ENCODE measurements at places on chromosomes 12 and 14.

DNA sequence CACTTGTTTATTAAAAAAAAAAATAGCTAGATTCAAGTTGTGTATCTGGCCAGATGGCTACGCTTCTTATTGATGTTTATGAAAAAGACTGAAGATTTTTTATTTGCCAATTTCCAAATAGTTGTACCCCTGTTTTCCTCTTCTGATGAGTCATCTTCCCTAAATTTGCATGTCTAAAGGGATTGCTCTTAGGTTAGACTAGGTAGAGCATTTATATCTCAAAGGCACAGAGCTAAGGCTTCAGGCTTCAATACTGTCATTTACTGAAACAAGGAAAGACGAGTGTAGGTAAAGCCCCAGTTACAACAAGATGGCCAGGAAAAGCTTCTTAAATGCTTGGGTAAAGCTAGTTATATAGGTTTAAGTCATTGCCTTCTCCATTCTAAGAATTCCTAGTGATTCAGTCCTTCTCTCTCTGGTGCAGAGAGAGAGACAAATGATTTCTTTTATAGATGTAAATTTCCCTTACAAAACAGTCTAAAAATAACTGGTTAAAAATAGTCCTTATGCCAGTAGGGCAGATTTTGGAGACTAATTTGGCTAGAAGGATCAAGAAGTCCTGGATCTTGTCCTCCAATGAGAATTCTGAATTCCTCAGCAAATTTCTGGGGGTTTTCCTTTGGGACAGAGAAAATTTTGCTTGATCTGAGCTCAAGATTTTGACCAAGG is 26.1 kb downstream of the LEMD3 start:
- DNase-seq: no peak

DNA sequence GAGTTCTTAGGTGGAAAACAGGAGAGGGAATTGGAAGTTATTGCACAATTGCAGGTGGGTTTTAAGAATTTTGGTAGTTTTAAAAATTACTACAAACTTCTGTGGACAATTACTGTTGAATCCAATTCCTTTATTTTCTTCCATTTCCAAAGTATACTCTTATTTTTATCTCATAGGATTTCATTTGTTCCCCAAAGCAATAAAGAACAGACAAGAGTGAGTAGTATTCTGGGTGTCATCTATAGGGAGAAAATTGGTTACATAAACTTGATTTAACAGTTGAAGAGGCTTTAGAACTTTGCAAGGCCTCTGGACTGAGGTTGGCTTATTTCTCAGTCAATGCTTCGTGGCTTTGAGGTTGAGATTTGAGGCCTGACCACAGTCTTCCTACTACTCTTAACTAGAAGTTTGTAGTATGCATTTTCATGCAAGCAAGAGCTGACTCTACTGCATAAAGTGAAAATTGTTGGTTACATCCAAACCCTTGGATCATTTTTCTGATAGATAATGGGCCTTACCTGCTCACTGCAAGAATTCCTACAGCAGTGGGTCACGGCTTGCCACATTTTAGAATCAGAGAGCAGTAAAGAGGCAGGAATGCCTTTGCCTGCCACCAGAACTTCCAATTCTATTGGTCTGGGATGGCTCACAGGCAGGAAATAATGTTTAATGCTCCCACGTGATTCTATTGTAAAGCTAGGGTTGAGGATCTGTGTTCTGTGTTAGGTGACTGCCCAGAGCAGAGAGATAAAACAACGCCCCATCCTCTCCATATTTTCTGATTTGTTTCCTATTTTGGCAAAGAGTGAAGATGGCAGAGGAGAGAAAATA is 270.5 kb downstream of the TTC6 start:
- DNase-seq: no peak

- DNase-seq: no peak
Observed at GRCh38 chr12:85516667-85517325, 236.8 kb downstream of the ALX1 start.

- no peak for DNase-seq
Observed at GRCh38 chr14:63993992-63994391, 141.2 kb downstream of the SYNE2 start.

DNA sequence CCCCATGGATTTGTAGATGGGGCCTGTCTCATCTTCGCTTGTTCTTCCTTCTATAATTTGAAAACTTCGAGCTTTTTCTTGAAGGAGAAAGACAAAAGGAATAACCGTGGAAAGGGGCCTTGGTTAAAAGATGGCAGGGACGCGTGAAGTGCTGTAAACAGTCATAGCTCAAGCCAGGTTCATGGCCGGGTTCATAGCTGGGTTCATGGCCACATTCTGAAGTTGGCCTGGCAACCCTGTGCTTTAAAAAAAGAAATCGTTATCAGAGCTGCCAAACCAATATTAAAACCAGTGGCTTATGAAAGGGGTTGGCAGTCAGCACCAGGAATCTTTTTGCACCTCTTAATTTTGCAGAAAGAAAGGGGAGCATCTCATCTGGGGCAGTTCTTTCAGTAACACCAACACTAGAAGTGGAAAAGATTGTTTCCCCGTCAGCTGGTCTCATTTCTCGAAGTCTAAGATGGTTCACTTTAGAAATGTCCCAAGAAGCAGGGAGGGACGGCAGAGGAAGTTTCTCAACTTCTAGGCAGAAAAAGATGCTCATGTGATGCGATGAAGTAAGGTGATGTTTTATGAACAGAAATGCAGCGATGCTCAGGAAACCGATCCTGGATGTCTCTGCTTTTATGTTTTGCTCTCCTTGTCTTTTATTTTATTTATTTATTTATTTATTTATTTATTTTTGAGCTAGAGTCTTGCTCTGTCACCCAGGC is 193.1 kb upstream of the TBX3 start:
- no peak for DNase-seq

DNA sequence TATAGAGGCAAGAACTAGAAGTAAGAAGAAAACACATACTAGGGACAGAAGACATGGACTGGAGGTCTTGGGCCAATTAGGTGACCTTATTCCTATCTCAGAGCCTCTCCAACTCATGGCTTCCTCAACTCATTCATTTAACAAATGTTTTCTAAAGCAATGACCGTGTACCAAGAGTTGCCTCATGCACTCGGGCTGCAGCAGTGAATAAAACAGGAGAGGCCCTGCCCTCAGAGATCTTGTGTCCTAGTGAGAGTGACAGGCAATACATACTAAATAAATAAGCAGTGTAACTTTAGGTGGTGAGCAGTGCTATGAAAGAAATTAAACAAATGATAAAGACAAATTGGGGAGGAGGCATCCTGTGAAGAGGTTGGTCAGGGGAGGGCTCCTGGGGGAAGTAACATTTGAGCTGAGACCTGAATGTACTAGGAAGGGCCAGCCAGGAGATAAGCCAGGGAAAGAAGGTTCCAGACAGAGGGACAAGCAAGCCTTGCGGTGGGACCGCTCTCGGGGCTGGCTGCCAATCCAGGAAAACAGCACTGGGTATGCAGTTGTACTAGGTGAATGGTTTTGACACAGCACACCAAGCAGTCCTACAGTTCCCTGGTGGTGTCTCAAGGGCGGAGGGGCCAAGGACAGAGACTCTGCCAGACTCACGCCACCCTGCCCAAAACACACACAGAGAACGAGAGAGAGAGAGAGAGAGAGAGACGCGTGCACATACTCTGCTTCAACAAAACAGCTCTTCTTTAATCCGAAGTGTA is 1.3 kb downstream of the NINJ2 start:
- no peak for DNase-seq

GRCh38 chr12:101670007-101670671 is 27.3 kb upstream of the CHPT1 start:
- DNase-seq: peak; percentile 8

- no peak for DNase-seq
Observed at GRCh38 chr12:76277480-76277879, 70.7 kb downstream of the BBS10 start.

- no peak for DNase-seq
Observed at GRCh38 chr14:95163132-95163531, 5.8 kb upstream of the DICER1 start.

DNA sequence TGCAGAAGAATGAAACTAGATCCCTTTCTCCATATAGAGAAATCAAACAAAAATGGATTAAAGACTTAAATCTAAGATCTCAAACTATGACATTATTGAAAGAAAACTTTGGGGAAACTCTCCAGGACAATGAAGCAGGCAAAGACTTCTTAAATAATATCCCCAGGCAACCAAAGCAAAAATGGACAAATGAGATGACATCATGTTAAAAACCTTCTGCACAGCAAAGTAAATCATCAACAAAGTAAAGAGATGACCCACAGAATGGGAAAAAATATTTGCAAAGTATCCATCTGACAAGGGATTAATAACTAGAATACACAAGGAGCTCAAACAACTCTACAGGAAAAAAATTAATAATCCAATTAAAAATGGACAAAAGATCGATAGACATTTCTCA is 101.0 kb downstream of the RALGAPA1 start:
- DNase-seq: no peak

GRCh38 chr14:32193532-32193931 is 8.3 kb upstream of the RNU6-7 start:
- no peak for DNase-seq

GRCh38 chr12:2332236-2332635 is 279.4 kb downstream of the CACNA1C start:
- no peak for DNase-seq

- DNase-seq: no peak
Observed at GRCh38 chr12:28869197-28869596, 279.9 kb upstream of the FAR2 start.

DNA sequence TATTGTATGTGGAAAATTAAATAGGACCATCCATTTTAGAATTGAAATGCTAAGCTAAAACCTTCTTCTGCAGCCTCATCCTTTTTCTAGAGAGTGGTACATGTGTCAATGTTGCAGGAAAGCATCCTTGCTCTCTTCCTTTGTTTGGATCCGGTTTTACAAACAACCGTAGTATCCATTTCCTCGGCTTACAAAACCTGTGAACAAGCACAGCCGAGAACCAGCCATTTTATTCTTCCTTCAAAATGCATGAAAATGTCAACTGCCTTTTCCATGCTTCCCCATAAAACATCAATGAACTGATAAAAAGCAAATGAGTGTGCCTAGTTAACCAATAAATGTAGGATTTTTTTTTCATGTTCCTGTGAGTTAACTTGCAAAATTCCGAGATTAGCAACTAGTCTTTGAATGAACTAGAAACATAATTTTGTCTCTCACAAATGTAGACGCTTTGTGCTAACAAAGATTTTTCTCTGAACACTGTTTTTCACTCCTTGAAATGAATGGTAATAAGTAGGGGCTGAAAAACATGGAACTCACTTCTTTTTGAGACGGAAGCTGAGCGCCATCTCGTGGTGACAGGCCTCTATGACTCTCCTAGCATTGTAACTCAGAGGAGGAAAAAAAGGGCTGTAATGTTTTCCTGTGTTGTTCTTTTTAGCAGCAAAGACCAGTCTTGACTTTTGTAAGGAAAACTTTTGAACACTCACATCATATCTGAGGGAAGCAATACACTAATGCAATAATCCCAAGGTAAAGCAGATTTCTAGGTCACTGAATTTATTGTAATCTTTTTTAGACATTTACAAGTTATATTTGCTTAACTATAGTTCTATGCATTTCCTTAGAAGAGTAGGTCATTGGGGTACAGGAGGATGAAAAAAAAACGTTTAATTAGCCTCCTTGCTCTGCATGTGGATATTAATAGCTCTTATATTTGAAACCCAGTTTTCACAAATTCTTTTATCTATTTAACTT is 157.4 kb upstream of the FOXG1 start:
- DNase-seq: no peak

GRCh38 chr14:59754256-59754655 is 116.3 kb downstream of the RTN1 start:
- DNase-seq: no peak

- DNase-seq: no peak
Observed at GRCh38 chr14:60184905-60185555, 19.8 kb upstream of the DHRS7 start.

DNA sequence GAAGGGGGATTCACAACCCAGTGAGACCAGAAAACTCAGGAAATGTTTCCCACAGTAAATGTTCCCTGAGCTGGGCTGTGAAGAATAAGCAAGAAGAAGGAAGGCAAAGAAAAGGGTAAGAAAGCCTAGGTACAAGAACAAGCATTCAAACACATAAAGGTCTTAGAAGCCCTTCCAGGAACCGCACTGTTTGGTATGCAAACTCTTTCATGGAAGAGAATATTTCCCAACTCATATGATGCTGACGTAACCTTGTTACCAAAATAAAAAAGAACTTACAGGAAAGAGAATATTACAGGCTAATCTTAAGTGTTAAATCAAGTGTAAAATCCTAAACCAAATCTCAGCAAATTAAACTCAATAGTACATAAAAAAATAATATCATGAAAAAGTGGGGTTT is 23.6 kb downstream of the MED6 start:
- DNase-seq: no peak

DNA sequence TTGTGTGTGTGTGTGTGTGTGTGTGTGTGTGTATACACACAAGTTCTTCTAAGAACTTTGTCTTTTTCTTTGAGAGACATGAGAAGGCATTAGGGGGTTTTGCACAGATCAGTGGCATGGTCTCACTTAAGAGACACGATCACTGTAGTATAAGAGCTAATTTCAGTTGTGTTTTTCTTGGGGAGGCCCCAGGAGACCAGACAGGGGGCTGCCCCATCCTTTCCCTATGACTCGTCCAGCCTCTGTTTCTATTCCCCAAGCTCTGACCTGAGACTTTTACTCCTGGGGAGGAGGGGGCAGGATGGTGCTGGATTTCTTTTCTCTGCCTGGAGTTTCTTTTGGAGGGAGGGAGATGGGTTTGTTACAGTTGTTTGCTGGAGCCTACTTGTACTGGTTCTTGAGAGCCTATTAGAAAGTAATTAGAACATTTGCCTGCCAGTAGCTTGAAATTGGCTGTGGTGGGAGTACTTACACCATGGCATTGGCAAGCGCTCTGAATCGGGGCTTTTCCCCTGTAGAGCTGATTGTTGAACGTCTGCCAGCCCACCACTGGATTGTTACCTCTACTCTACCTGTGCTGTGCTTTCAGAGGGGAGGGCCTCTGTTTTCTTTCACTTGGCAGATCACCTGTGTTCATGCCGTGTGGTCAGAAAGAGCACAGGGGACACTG is 109.5 kb downstream of the TSPAN9 start:
- no peak for DNase-seq

GRCh38 chr14:57060276-57060955 is 208.3 kb downstream of the EXOC5 start:
- no peak for DNase-seq

DNA sequence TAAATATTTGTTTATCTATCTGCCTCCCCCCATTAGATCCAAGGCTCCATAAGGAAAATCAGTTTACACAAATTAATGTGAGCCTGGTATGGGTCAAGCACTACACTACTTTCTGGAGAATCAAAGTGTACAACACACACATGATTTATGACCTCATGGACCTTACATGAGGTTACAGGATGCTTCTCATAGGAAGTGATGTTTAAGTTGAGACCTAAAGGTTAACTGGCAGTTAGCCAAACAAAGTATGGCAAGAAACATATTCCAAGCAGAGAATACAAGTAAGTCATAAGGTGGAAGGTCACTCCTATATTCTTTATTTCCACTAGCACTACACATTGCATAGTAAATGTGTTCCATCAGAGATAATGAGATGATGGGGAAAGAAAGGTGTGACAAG is 39.2 kb downstream of the OSBPL8 start:
- DNase-seq: no peak

DNA sequence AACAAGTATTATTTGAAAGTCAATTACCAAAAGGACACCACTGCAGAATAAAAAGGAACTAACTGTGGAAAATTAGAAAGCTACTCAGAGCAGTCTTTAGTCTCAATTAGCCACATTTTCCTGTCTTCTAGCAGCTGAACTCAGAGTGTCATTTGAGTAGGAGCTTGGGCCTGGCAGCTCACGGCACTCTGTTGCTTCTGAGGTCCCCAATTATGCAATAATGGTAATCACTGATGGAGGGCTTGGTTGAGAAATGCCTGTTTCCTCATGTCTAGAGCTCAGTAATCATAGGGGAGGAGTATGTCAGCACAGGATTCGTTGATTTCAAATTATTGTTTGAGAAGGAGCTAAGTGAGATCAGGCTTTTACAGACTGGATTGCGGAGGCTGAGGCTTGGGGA is 108.6 kb downstream of the VRK1 start:
- no peak for DNase-seq
